ENCODE measurements at places on chromosomes 1 and 21.

DNA sequence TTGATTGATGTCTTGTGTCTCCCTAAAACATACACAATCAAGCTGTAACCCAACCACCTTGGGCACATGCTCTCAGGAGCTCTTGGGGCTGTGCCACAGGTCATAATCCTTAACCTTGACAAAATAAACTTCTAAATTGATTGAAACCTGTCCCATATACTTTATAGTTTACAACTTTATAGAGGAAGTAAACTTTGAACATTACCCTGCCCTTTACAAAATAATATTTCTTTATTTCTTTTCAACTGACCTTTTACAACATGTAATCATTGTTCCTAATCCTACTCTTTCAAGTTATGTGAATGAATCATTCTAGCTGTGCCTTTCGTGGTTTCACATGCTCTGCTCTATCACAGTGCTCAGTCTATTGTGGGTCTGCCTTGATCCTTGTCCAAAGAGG, 118.3 kb upstream of the ATP1A1 start:
- DNase-seq: no peak

DNA sequence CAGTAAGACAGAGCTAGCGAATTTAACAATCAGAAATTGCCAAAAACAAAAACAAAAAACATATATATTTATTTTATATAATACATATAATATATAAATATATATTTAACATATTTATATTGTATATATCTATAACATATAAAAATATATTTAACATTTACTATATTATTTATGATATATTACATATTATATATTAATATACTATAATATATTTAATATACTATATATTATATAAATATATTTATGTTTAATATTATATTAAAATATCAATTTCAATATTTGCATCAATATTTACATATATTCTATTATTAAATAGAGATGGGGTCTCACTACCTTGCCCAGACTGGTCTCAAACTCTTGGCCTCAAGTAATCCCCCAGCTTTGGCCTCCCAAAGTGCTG, 50.9 kb downstream of the TBX19 start:
- no peak for DNase-seq

DNA sequence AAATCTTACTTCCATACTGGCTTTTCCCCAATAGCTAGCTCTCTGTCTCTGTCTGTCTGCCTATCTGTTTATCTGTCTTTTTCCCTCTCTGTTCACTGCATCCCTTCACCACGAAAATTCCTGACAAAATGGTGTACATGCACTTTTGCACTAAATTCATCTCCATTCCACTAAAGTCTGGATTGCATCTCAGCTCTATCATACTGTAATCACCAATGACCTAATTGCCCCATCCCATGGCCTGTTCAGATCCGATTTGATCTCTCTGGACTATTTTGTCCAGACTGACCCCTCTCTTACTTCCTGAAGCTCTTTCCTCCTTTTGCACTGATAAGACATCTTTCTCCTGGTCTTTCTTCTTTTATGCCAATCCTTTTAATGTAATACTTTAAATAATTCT, 112.5 kb upstream of the USH2A start:
- no peak for DNase-seq

DNA sequence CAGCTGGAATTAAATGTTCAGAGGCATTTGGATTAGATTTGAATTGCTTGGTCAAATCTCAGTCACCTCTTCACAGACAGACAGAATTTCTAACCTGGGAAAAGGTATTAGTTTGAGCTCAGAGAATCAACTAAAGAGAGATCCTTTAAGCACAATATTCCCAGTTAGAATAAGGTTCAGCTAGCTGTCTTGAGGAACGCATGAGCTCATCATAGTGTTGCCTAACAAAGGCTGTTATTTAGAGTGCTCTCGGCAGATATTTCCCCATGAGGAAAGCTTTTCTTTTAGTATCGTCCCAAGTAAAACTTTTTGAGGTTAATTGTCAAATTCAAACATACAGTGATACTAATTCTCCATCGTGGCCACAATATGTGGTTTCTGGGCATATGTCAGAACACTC, 269.9 kb downstream of the HLX start:
- DNase-seq: no peak

DNA sequence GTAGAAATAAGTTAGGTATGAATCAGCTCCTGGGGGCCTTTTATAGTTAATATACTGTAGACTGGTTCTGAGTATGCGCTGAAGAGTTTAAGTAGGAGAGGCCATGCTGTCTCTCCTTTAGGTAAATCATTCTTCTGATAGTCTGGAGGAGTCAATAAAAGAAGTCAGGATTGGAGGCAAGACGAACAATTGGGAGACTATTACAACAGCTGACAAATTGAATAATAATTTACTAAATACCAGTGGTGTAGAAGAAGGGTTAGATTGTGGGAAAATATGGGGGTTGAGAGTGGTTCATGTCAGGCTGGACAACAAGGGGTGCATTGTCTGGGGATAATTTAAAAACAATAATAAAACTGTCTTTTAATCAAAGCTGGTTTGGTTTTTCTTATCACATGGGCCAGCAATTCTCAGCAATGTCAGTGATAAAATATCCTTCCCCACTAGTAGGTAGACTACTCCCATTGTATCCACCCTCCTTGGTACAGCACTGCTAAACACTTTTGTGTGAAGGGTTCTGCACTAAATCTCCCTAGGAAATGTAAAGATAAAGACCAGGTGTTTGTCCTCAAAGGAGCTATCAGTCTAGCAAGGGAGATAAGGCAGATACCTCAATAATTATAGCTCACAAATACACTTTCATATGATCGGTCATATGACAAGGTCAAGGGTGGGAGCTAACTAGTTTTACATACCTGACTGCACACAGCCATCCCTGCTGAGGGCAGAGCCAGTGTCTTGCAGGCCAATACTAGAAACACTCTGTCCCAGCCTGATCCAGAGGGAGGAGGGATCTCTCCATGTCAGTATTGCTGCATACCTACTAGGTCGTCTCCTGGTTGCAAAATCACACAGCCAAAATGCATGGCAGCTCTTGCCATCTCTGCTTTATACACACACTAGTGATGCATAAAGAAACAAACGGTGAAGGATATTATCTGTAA, 299.7 kb downstream of the VAV3 start:
- DNase-seq: no peak

GRCh38 chr1:205250699-205251098, 23.0 kb downstream of the TMCC2 start:
- no peak for DNase-seq

DNA sequence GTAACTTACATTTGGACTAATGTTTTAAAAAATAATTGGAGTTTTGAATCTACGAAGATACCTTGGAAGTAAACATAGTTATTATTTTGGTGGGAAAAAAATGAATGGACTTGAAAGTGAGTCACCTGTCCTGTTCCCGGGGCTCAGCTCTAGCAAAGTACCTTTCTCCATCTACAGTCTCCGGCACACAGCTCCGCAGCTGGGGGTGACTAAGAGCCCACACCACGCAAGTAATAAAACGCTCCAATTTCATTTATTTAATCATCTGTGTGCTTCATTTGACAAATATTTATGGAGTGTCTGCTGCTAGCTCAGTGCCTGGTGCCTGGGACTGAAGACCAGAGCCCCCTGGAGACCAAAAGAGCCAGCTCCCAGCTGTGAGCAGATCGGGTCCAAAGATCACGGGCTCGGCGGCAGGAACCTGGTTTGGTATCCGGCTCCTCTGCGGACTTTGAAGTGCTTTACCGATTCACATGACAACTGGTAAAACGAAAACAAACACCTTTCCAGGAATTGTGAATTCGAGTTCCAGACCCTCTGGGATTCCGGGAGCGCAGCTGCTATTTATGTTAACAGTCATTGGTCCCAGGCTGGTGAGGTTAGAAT, 1.7 kb upstream of the RIPK4 start:
- DNase-seq: no peak

GRCh38 chr1:181084606-181084969, 3.9 kb upstream of the IER5 start:
- DNase-seq: no peak

DNA sequence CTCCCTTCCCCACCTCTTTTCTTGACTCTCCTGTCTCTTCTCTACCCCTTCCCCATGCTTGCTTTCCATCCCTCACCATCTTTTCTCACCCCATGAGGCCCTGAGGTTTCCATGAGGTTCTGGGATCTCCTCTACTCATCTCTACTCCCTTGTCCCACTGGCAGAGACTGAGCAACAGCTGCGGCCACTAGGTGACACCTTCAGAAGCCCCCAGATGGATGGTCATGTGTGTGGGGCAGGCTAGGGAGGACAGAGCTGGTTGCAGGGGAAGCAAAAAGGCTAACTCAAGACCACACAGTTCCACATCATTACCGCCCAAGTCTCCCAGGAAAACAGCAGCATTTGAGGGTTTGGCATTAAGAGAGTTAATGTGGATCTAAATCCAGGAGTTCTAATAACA, 45.0 kb downstream of the LRRN2 start:
- DNase-seq: no peak

- DNase-seq: no peak
Measured at GRCh38 chr1:183847641-183848040, 42.7 kb downstream of the RGL1 start.

- no peak for DNase-seq
Measured at GRCh38 chr1:215766521-215766920, 199.4 kb downstream of the KCTD3 start.

DNA sequence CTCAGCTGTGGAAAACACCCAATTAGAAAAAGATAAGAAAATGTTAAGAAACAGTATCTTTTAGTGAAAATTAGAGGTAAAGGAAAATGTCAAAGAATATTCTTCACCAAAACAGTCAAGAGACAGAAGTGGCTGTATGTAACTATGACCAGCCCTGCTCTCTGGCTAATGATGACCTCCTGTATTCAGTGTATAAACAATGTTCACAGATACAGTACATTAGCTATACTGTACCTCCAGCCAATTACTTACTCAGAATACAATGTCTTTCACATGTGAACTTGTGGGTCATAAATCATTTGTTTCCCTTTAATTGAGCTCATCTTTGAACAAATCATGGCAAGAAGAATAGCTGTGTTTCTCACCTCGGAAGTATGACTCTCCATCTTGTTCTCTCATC, 432.0 kb downstream of the LMO4 start:
- no peak for DNase-seq

DNA sequence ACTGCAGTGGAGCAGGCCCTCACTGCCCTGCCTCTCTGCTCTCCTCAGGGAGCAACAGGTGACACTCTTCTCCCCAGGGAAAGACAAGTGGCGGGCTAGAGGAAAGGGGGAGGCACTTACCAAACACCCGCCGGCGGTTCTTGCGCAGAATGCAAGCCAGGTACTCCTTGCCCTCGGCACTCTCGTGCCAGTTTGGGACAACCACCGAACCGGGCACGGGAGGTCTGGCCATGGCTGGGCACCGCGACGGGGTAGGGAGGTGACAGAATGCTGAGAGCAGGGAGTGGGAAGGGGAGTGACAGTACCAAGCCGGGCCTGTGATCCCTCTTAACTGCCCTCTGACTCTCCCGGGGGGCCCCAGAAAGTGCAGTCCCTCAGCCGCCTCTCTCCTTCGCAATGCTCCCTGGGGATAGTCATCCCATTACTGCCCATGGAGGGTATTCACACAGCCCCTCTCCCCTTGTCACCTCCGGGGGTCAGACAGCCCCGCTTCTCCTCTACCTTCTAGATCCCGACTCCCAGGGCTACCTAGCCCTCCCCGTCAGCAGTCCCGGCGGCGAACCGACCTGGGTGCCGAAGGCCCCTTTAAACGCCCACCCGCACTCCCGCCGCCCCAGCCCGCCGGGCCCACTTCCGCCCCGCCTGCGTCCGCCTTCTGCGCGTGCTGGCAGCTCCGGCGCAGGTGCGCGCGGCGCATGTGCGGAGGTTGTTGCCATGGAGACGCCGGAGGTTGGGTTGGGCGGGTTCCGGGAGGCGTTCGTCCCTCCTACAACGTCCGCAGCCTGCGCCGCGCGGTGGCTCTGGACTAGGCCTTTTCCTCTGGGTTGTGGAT, at the start of gene CPLANE2:
TSS of gene CPLANE2 (minus strand) at position 673 of the 832 bp plus-strand sequence. CDS start at position 232, 441 bp downstream.
- DNase-seq: peak; percentile 97

DNA sequence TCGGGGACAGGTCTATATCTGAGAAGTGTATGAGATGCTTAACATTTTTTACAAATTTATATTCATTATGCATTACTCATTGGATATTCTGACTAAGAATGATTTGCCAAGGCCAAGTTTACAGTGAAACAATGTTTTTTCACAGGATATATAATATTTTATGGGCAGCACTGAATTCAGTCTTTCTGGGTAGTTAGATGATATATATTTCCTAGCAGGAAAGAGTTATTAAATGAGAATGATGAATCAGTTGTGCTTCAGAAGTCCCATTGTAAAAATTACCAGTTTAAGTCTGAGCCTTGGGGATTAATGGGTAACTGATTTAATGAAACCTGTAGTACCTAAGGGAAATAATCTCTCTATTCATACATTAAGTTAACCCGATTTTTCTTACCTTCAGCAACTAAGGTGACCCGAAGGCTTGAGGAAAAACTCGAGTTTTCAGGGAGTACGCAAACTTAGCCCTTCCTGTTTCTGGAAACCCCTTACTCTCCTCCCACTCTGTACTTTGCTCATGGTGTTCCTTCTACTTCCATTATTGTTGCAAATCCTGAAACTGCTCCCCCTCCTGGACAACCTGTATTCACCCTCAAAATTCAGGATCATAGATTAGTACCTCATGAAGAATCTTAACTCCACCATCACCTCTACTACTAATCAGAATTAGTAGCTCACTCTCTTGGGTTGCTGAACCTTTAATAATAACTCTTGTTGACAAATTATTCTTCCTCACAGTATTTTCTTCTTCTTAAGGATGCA, 135.1 kb downstream of the AK5 start:
- no peak for DNase-seq

GRCh38 chr1:6489799-6490180, 1.7 kb downstream of the PLEKHG5 start:
- DNase-seq: peak; percentile 55

DNA sequence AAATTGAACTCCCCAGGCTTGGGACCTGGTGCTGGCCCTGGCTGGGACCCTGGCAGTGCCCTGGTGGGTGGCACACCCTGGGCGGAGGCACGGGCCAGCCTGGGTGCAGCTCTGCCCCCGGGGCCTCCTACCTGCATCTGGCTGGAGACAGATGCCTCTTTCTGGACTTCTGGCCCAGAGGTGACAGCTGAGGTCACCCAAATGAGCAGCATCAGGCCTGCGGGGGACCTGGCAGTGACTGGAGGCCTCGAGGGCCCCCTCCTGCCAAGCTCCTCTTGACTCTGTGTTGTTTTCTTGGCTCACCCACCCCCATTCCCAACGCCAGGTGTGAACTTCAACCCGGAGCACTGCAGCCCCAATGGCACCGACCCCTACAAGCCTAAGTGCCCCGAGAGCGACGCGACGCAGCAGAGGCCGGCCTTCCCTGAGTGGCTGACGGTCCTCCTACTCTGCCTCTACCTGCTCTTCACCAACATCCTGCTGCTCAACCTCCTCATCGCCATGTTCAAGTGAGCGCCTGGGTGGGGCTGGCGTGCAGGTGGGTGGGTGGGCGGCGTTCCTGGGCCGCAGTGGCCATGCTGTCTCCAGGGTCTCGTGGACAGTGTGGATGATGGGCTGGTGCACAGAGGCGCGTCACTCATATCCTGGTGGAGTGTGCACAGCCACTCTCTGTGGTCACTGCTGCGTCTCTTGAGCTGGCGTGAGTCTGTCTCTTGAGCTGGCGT, 41.6 kb upstream of the LRRC3 start:
- no peak for DNase-seq

- no peak for DNase-seq
Measured at GRCh38 chr1:219746141-219746540, 133.2 kb upstream of the ZC3H11B start.

- no peak for DNase-seq
Measured at GRCh38 chr1:30748098-30748698, 9.4 kb downstream of the LAPTM5 start.
